Activated CD8-positive, alpha-beta memory T cell treated with anti-CD3 and anti-CD28 coated beads for 1 hour (primary cell): ENCODE measurements at places on chromosomes 3 and 15.

DNA sequence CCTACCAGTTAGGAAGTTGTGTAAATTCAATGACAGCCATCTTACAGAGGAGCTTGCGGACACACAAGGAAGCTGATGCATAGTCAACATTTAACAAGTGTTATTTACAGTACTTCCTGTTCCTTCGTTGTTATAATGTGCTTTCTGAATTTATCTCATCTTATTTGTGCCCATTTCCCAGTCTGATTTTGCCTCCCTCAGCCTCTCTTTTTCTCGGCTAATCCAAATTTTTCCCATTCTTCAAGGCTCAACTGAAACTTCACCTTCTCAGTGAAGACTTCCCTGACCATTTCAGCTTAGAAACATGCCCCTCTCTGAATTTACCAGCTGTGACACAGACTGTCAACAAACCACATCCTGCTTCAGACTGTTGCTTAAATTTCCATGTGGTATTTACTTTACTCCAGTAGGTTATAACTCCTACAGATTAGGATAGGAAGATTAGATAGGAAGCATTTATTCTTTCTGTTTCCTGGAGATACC is 55.7 kb upstream of the CP start:
- no peak for DNase-seq

- no peak for DNase-seq
Observed at GRCh38 chr3:62942764-62943163, 67.5 kb upstream of the CADPS start.

DNA sequence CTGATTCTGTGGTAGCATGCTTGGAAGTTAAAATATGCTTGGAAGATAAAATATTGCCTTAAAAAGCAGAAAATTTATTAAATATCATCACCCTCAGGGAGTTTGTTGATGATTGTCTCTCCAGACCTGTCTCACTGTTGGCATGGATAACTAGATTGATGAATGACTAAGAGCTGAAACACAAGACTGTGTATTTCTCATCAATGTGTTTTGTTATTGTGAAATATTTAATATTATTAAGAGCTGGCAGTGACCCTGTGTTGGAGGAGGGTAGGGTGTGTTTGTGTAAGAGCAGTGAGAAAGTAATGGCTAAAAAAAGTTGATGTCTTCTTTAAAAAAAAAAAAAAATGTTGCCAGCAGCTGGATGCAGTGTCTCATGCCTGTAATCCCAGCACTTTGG is 82.2 kb downstream of the ITPR1 start:
- DNase-seq = no peak

GRCh38 chr15:101048176-101048575 is 129.0 kb downstream of the LRRK1 start:
- no peak for DNase-seq

DNA sequence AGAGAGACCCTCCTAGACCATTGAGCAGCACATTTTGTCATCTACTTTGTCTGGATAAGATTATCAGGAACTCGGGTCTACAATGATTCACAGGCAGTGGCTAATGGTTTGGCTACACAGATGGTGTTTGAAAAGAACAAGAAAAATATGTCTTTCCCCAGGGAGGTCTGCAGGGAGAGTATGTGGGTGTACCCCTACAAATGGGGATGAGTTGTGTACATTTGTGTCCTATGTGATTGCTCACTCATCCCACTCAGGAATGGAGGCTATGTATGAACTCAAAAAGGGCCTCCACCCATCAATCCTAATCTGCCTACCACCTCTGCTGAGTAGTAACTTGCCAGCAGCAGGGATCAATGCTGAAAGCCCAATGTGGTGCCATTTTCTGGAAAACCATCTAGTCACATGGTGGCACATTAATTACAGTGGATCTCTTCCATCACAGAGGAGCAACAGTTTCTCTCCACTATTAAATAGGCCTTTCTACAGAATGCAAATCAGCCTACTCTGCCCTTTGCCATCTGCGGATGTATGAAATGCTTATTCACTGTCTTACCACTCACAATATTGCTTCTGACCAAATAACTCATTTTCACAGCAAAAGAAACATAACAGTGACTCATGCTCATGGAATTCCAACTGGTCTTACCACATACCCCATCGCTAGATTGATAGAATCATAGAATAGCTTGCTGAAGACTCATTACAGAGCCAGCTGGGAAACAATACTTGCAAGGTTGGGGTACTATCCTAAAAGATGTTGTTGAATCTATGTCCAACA is 48.3 kb upstream of the TRIM42 start:
- DNase-seq = no peak

DNA sequence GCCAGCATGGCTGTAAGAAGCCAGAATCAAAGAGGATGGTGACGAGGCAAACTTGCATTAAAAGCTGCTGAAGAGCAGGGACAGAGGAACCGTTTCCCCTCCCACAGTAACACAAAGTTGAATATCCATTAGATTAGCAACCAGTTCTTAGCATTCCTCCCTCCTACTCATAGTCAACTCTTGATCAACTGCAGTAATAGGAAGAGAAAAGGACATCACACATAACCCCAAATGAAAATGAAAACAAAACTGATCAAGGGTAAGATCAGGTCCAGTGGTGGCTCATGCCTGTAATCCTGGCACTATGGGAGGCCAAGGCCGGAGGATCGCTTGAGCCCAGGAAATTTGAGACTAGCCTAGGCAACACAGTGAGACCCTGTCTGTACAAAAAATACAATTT is 165.2 kb downstream of the GREM1 start:
- no peak for DNase-seq

DNA sequence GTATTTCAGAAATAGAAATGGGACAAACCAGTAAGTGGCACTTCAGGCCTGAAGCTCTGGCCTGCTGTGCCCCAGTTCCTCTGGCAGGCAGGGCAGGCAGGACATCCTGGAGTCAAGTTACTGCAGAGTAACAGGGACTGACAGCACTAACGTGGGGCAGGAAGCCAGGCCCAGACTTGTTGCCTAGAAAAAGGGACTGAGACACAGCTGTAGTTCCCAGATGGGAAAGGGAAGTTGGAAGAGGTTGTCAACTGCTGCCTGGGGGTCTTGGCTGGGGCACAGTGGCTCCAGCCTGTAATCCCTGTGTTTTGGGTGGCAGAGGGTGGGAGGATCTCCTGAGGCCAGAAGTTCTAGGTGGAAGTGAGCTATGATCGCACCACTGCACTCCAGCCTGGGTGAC is 171.9 kb downstream of the FMN1 start:
- DNase-seq = no peak

- DNase-seq = no peak
Observed at GRCh38 chr3:112136959-112137693, 4.1 kb upstream of the GCSAM start.

- DNase-seq = no peak
Observed at GRCh38 chr3:54232618-54233017, 110.3 kb downstream of the CACNA2D3 start.

- no peak for DNase-seq
Observed at GRCh38 chr15:69685512-69686452, 233.2 kb downstream of the RPLP1 start.

DNA sequence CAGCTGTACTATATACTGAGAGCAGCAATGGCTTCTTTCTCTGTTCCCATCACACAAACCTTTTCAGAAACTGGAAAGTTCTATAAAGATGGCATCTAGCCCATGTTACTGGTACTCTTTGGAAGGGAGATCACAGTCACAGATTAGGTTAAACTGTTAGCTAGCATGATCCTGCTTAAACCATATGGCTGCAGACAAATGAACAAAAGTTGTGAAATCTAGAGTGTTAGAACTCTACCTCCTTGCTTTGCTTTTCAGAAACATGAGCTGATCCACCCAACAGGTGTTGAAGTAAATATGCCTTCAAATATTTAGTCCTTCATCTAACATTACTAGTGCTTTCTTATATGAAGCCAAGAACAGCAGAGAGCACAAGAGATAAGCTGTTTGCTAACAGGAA is 102.6 kb downstream of the SNRK start:
- no peak for DNase-seq
